Activated CD4-positive, alpha-beta T cell treated with anti-CD3 and anti-CD28 coated beads for 4 hours (primary cell): ENCODE measurements at places on chromosomes 16 and 17.

GRCh38 chr16:13012601-13013000 is 111.2 kb downstream of the SHISA9 start:
- no peak for DNase-seq

DNA sequence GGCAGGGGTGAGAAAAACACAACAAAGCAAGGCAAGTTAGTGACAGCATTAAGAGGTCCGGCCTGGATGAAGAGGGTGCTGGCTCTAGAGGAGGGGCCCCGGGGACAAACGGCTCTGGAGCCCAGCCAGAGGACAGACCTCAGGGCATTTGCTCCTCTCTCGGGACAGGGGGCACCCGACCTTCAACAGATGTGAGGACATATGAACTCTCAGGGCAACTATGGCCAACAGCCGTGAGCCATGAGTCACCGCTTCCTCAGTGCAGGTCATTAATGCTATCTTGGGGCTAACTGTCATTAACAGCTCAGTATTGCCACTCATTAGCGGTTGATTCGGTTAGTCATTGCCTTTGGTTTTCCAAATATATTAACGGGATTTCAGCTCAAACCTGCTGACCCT is 9.7 kb upstream of the ARL5C start:
- DNase-seq, result no peak

- DNase-seq, result no peak
These were observed 73.3 kb downstream of the PLCG2 start for GRCh38 chr16:81852347-81852746.

- DNase-seq, result no peak
These were observed 139.0 kb downstream of the STX8 start for GRCh38 chr17:9436630-9437029.

GRCh38 chr17:77266891-77267341 is 126.1 kb downstream of the SEC14L1 start:
- DNase-seq, result no peak

GRCh38 chr16:52265446-52265861 is 281.5 kb downstream of the TOX3 start:
- no peak for DNase-seq

DNA sequence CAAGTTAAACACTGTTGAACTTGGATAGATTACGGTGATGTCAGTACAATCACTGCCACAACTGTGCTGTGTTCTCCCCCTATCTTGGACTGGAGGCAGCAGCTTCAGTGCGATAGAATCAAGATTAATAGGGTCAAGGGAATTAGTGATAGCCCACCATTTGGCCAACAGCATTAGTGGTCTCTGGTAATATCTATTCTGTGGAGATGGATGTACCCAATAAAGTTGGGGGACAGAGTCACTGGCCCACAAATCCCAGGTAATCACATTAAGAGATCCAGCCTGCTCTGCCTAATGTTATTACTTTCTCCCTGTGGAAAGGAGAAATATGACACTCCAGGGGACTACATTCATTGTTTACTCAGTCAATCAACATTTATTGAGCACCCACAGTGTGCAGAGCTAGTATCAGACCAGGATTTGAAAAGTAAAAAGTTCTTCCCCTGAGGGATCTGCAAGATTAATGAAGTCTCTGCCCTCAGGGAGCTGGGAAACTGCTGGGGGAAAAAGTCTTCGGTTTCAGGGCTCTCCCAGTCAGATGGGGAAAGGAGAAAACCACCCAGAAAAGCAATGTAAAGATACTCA is 23.6 kb upstream of the ATP5MC1 start:
- DNase-seq, result no peak

- DNase-seq, result peak; percentile 50
These were observed 8.0 kb upstream of the FASN start for GRCh38 chr17:82105882-82106687.

GRCh38 chr17:73227944-73228343 is 33.7 kb downstream of the CPSF4L start:
- DNase-seq, result no peak

GRCh38 chr16:49588026-49588425 is 214.4 kb downstream of the C16orf78 start:
- DNase-seq, result no peak

DNA sequence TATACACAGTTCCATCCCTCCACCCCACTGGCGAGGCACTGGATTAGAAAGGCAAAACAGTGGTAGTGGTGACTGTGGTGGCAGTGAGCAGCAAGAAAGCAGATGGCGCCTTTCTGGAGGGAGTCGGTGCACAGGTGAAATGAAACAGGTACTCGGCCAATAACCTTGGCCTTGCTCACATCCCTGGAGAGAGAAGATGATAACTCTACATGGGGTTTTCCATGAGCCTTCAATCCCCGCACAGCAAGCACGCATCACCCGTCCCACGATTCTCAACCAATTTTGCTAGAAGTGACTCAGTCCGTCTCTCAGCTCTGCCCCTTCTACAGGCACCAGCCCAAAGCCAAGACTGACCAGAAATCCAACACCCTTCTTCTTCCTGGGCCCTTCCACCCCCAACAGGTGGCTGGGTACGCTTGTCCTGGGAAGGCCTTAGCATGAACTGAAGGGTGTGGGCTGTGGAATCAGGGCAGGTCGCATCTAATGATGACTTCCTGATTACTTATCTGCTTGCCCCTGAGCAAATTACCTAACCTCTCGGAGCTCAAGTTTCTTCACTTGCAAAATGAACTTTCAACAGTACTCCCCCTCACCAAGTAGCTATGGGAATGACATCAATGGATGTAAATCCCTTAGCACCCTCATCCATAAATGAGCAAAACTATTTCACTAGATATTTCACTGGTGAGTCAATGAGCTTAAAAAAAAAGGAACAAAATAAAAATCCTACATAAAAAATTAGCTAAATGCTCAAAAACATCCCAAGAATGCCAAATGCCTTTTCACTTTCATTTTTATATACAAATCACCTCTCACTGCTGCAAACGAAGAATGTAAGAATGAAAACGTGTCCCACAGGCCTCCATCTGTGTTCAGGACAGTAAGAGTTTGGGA is 18.0 kb downstream of the XPO6 start:
- DNase-seq, result peak; percentile 29

DNA sequence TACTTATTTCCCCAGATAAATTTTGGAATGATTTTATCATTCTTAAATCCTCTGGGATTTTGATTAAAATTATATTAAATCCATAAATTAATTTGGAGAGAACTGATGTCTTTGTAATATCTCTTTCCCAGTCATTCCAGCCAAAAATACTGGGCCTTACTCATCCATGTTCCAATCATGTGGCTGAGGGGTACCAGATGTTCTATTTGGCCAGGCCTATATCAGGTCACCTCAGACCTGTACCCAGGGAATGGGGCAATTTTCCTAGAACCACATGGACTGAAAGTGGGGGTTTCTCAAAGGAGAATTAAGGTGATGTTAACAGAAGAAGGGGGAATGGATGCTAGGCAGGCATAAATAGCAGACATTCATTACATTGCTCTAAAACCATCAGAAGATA is 7.5 kb downstream of the SNTB2 start:
- DNase-seq, result no peak

DNA sequence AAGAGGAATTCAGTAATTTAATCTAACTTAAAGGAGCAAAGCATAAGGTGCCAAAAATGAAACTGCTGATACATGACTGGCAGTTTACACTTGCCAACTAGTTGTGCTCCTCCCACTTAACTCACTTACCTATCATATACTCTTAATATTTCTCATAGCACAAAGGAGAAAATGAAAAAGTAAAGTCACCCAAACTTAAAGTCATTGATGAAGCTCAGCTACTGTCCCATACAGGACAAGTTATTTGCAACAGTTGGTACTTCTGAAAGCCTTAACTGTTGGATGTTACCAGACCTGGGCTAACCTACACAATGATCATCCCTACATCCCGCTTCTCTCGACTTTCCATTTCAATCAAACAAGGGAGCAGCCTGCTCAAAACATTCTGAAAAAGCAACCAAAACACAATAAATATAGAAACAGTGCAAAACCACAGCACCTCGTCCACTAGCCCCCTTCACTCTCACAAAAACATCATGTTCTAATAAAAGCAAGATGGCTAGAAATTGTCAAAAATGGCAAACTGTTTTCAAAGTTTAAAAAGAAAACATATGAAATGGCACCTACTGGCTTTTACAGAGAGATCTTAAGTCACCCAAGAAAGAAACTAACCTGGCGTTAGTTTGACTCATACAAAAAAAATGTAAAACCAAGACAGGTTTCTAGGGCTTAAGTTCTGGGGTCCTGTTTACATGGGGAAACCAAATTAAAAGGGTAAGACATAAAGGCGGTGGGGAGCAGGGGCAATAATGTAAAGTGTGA is 868 bp downstream of the MED13 start:
- DNase-seq, result no peak

DNA sequence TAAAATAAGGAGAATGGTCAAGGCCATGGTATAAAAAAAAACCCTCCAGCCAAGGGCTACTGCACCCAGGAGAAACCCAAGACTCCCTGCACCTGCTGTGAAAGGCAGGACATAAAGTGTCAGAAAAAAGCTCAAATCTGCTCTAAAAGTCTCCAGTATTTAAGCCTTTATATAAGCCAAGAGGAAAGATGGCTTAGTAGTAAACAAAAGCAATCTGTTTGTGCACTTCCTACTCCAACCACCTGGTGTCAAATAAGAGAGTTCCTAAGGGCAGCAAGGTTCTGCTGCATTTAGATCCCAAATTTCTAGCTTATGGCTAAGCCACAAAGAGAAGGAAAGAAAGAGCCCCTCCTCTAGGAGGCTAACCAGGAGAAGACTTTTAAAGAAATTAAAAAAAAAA is 20.6 kb downstream of the ACSM1 start:
- no peak for DNase-seq

- DNase-seq, result no peak
These were observed 15.4 kb downstream of the SCO1 start for GRCh38 chr17:10681866-10682446.

- DNase-seq, result no peak
These were observed 30.7 kb upstream of the ARHGAP17 start for GRCh38 chr16:25045696-25046381.

- no peak for DNase-seq
These were observed 1.9 kb upstream of the LCMT1 start for GRCh38 chr16:25109643-25110042.

GRCh38 chr17:68484458-68484857 is 27.2 kb upstream of the WIPI1 start:
- no peak for DNase-seq

DNA sequence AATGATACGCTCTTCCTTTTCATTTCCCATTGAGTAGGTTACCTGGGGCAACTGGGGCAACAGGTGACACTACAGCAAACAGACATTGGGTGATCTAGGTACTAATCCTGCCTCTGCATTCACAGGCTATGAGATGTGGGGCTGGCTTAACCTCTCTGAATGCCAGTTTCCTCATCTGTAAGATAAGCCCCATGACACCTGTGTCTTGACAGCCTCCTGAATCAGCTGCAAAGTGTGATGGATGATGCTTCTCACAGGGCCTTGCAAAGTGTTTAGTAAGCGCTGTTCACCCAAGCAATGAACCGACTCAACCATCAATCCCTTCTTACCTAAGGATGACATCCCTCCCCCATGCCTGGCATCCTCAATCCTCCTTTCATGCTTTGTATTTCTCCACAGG is 322.8 kb downstream of the XYLT1 start:
- DNase-seq, result no peak

DNA sequence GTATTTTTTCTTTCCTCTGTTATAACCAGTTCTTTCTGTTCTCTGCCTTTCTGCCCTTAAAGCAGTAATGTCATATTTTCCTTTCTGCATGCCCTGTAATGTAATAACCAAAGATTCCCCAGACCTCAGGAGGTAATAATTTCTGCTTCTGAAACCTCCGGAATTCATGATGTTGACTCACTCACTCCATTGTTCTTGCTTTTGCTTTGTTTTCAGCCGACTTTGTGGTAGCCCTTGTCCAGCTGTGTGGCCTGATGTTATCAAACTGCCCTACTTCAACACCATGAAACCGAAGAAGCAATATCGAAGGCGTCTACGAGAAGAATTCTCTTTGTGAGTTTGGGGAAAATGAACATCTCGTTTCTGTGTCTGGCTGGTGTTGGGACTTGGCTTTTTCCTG is 55.9 kb downstream of the CDK12 start:
- no peak for DNase-seq

DNA sequence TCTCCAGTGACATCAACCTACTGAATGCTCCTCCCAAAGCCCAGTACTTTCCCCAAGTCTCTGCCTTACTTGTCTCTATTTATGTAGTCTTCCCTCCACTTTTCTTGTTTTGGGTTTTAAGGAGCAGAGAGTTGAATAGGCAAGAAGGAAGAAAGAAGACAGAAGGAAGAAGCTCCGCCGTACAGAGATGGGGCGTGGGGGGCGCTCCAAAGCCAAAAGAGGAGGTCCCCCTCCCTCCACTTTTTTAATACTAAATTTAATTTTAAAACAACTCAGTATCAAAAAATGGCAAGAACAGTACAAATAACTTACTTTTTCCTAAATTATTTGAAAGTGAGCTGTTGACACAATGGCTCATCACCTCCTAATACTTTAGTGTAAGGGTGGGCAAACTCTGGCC is 4.6 kb downstream of the EFTUD2 start:
- no peak for DNase-seq
